Caudate nucleus (tissue), 63 donors: ENCODE measurements at places on chromosomes 11 and 22.

DNA sequence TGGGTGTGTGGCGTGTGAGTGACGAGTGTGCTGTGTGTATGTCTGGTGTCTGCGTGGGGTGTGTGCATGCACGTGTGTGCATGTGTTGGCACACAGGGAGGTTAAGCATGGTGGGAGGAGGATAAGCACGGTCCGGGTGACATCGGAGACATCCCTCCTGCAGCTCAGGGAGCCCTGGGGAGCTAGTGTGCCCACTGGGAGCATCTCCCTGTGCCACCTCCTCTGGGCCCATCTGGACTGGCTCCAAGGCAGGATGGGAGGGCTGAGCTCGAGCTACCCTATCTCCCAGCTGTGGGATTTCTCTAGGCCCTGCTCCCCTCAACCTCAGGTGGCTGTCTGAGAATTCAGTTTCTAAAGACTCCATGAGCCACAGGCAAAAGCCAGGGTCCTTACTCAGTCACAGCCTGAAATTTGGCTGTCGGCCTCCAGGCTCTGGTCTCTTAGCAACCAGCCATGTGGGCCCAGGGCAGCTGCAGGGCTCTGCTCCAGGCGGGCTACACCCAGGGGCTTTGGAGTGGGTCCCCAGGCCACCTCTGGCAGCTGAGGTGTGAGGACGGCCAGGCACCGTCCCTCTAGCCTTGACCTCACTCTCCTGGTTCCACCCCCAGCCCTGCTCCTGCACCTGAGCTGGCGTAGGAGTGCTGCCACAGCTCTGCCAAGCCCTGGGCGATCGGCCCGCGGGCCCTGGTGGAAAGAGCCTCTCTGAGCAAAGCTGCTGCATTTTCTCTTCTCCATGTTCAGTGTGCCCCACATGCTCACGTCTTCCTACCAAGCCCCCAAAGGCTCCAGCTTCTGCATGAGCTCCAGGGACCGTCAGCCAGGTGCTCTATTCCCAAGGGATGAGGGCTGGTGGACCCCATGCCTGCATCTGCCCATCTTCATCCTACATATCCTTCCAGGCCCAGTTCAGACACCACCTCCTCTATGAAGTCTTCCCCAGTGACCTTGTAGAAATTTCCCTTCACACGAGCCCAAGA, 39.7 kb downstream of the RTL6 start:
- no peak for DNase-seq

DNA sequence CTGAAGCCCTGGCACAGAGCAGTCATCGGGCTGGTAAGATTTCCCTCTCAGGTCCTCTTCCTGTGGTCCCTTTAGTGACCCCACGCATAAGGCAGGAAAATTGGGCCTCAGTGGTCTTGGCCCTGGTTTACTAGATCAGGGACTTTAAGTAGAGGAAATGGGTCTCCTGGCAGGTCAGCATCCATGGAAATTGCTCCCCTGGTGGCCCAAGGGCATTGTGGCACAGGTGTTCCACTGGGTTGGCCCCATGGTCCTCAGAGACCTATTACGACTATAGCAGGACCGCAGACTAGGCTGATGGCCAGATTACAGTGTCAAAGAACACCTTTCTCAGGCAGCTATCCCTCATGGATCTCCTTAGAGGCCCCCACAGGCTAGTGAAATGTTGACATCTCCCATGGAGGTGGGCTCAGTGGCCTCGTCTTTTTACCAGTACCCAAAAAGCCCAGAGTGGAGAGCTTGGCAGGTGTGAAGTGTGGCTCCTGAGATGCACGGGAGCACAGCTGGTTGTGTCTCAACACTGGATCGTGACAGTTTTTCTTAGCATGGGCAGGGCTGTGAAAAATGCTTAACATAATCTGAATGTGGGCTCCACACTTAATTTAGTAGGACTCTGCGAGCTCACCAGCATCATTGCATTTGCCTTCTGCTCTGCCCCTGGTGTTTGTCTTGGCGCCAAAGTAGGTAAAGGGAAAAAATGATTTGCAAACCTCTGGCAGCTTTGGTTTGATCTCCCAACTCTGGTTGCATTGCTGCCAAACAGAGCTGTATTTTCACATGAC, 74.2 kb downstream of the ZBTB16 start:
- no peak for DNase-seq

GRCh38 chr11:326842-327580, 6.4 kb upstream of the IFITM3 start:
- no peak for DNase-seq

DNA sequence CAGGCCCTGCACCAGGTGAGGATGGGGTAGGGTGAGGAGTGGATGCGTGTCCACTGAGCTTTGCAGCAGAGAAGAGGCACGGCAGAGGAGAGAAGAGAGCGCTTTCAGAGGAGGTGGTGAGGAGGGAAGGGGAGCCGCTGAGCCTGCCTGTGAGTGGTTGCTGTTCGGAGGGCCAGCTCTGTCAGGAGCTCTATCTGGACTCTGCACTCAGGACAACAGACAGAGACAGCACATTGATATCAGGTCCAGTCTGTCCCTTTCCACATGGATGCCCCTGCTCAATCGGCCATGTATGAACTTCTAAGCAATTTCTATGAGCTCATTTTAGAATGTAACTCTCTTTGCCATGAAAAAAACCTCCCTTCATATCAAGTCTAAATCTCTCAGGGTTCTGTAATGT, 158.6 kb downstream of the KIRREL3 start:
- DNase-seq = no peak

DNA sequence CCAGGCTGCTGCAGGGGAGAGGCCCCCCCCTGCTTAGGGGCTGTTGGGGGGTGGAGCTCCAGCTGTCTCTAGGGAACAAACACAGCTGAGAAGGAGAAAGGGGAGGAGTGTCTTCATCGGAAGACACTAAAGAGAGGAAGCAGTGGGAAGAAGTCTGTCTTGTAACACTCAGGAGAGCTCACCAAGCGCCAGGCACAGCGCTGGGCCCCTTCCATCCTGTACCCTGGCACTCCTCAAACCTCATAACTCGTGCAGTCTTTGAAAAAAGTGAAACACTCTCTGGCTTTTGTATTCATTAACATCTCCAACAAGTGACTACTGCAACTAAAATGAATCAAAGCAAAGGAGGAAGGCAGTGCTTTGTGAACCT, 67.4 kb upstream of the PRDM11 start:
- no peak for DNase-seq

DNA sequence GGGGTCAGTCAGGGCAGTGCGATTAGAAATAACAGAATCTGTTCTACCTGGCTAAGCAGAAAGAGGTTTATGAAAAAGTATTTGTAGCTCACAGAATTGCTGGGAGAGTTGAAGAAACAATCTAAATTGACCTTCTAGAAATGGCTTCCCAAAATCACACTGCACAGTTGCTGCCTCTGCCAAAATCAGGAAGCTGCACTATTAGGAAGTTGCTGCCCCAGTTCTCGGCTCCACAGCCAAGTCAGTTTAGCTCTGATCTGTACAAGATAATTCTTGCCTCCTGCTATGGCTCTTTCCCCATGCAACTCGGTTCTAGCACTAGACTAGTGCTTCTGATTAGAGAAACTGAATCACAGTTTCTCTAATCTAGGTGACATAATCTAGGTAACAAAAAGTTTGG, 16.0 kb upstream of the CCDC90B start:
- no peak for DNase-seq

DNA sequence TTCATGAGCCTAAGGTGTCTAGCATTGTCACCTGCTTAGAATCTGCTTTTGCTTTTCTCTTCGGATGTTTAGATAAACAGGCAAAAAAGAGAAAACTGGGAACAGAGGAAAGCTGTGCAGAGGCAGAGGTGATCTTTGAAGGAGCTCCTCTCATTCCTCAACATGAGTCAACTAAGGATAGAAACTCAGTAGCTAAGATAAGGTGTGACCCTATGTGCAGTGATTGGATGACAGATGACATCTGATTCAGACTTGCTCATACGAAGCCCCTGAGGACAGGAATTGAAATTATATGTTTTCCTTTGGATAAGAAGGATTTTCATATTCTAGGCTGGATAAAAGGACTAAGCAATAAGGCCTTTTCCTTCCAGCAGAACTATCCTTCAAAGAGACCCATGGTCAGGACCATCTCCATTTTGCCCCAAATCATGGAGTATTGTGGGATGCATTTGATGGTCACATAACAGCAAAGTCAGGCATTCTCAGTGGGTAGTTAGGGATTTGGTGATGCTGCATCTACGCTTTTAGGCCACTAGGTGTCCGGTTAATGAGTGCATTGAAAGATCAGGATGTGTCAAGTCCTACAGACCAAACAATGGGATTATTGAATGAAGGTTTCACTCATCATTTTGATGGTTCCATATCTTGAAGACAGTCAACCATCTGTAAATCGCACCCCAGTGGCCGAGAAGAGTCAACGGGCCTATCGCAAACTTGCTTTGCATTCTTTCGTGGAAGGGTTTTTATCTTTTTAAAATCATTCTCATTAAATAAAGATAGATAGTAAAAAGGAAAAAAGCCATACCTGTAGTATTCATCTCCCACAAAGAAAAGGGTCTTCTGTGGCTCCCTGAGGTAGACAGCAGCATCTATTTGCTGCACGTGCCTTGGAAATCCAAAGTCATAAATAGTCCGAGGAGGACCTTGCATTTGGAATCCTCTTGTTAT, 32.2 kb downstream of the MMP20 start:
- no peak for DNase-seq

- no peak for DNase-seq
These were observed 438.1 kb downstream of the SOX6 start for GRCh38 chr11:15918212-15918611.

DNA sequence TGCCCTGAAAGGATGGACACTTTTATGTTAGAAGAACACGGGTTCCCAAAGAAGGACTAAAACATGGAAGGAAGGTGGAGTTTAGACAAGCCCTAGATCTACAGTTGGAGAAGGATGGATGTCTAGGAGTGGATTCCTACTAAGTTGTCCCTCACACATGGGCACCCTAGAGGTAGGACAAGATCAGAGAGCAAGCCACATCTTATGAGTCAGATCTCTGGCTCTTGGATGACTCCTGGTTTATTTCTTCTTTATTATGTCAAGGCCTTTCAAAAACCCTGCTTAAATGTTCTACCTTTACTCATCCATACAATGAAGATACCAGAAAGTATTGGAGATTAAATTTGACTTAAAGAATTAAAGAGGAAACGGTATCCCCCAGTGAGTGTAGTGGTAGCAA, 34.4 kb downstream of the PRCP start:
- DNase-seq = no peak

GRCh38 chr11:87430821-87431220, 393.1 kb downstream of the TMEM135 start:
- no peak for DNase-seq

- no peak for DNase-seq
These were observed 134.3 kb downstream of the NECTIN1 start for GRCh38 chr11:119594639-119595249.

DNA sequence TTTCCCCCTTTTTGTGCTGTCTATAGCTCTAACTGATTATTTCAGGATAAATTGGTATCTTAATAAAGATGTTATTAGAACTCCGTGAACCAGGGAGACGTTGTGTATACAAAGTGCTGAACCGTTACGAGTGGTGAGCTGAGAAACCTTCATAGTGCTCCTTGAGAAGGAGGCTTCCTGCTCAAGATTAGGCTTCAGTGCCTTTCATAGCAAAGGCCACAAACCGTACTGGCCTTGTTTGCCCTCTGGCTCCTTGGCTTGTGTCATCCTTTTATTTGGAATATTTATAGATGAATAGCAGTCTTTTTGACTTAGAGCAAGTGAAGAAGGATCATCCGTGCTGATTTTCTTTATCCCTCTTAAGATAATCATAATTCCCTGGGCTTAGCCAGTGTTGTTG, 16.3 kb downstream of the EIF3L start:
- DNase-seq = no peak

- DNase-seq = no peak
These were observed 65.6 kb upstream of the CLMP start for GRCh38 chr11:123260511-123261211.

DNA sequence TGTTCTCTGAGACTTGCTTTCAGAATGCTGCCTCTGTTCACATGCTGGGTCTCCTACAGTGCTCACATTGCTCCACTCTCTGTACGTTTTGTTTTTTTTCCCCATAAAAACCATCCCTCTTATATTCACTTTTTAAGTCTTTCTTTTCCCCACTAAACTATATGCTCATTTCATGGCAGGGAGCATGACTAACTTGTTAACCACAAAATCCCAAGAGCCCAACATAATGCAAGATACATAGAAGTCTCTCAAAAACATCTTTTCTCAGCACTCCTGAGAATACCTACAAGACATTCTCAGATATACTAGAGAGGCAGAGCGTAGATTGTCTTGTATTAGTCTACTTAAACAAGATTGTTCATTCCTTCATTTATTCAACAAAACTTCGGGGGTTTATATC, 73.3 kb downstream of the FAM76B start:
- no peak for DNase-seq

DNA sequence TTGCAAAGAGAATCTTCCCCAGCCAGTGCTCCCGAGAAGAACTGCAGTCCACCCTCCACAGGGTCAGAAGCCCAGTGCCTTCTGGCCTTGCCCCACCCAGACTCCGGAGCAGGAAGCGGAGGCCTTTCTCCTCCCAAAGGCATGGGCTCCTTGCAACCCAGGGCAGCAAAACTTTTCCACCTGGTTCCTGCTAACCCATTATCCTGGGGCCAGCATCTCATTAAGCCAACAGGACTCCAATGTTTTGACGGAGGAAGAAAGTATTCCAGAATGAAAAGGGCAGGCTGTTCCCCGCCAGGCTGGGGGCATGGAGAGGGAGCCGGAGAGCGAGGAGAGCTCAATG, 88.1 kb downstream of the RTL6 start:
- DNase-seq = no peak

DNA sequence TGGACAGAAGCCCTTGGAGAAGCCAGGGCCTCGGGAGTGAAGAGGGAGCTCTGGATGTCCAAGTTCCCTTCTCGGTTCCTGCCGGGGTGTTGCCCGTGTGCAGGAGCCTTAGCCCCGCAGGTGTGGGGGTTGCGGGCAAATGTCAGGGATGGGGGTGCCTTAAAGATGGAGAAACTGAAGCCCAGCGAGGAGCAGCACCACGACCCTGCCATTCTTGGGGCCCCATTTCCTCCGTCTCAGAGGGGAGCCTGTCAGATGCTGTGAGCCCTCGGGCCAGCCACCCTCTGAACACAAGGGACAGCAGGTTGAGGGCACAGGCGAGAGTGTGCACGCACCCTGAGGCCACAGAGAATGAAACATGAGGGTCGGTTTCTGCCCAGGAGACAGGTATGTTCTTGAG, 6.3 kb downstream of the OSBPL5 start:
- DNase-seq = no peak

GRCh38 chr11:130710497-130711012, 205.7 kb downstream of the SNX19 start:
- DNase-seq = no peak

- no peak for DNase-seq
These were observed 363.7 kb upstream of the ISX start for GRCh38 chr22:34702279-34702678.
